ENCODE measurements at places on chromosomes 4 and X. TPM values are rescaled to one million over a fixed set of nuclear protein-coding genes. Genes with fewer than 3 reads are reported as not detected.

The HERC5 gene
- 1.6 TPM for total RNA-seq

The HSFX4 gene
- not detected for total RNA-seq

The NEK1 gene
- 8.8 TPM for total RNA-seq

The MAGEC2 gene
- total RNA-seq: not detected

The CXCL9 gene
- not detected for total RNA-seq

The PF4V1 gene
- not detected for total RNA-seq

The NUDT10 gene
- total RNA-seq: 1.2 TPM

The SRPX gene
- total RNA-seq: 182 TPM

The ADH7 gene
- not detected for total RNA-seq

The CXCL8 gene
- 3.2 TPM for total RNA-seq

The TCP11X1 gene
- not detected for total RNA-seq

The TLR2 gene
- total RNA-seq: 1.3 TPM

The TMEM35A gene
- total RNA-seq: 3.5 TPM

The GPC3 gene
- not detected for total RNA-seq

The TMPRSS11B gene
- total RNA-seq: not detected

The FAM53A gene
- 11.1 TPM for total RNA-seq

The COL4A6 gene
- total RNA-seq: 0.75 TPM

The PQBP1 gene
- 53.2 TPM for total RNA-seq

The NXT2 gene
- total RNA-seq: 13.1 TPM

The FAM47E gene
- total RNA-seq: 0.19 TPM

The UFSP2 gene
- 42.8 TPM for total RNA-seq

The CLCN3 gene
- 32.9 TPM for total RNA-seq

The FABP2 gene
- total RNA-seq: not detected

All from LHCN-M2 (cell line).